ENCODE measurements at places on chromosomes 5 and 9.

GRCh38 chr5:53895091-53895683 lies 334.7 kb downstream of the NDUFS4 start:
- DNase-seq, result no peak

DNA sequence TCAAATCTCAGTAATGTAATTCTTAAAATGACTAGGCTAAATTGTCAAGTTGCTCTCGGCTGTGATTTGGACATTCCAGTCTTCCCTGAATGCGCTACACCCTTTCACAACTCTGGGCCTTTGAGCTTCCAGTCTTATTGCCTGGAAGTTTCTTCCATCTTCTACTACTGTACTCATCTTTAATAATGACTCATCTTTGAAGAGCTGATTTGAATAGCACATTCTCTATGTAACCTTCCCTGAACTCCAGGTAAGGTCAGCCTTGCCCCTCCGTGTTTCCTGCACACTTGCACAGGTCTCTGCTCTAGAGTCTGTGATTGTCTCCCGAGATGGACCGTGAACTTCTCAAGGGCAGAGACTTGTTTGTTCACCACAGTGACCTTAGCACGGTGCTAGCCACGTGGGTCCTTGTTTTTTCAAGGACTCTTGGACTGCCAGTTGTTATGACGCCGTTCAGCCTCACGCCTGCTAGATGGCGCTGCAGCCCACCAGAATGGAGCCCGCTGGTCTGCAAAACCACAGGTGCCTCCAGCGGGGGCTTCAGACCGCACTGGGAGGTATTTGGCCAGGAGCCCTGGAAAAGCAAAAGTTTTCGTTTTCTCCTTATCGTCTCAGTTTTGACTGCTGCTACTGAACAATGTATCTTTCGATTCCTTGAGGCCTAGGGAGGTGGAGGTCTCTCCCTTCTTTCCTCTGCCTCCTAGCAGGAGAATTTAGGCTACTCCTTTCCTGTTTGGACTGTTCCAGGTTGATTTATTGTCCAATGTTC lies 44.4 kb downstream of the SEC61B start:
- peak; percentile 55 for DNase-seq

GRCh38 chr5:172958331-172959046 lies 735 bp upstream of the RPL26L1 start:
- DNase-seq, result peak; percentile 44

- DNase-seq, result no peak
Measured at GRCh38 chr5:168211245-168211644, 80.2 kb upstream of the WWC1 start.

- DNase-seq, result no peak
Measured at GRCh38 chr5:131649161-131649560, 14.1 kb upstream of the RAPGEF6 start.

GRCh38 chr9:77752554-77752953 lies 104.4 kb upstream of the GNA14 start:
- DNase-seq, result no peak

GRCh38 chr5:177447066-177447610 lies 524 bp downstream of the PRR7 start:
- DNase-seq, result peak; percentile 45

GRCh38 chr5:663436-664342 lies 29.5 kb downstream of the TPPP start:
- no peak for DNase-seq
